Nucleus accumbens (tissue), 56 donors: ENCODE measurements at places on chromosomes 2 and 18.

DNA sequence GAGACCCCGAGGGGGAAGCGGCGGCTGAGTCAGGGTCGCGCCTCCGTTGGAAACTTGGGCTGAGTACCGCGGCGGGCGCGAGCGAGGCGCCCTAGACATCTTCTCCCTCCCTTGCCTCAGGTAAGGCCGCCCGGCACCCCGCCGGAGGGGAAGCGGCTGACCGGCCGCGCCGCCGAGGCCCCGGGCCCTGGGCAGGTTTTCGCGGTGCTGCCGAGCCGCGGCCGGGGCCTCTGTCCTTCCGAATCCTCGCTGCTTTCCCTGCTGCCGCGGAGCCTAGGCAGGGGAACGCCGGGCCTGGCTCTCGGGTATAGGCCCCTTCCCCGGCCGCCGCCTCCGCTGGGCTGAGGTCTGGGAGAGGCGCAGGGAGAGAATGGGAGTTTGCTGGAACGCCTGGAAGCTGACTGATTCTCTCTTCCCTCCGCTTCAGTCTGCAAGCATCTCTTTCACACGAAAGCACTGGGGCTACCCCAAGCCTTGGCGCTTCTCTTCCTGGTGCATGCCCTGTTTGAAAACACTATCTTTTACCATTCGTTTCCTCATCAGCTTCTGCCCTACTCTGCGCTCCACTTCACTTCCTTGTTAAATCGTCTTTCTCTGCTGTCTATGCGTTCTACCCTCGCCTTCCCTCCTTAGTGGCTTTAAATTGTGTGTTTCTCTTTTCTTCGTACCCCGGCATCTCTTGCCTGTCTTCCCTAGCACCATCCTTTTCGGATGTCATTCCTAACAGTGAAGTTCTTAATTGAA lies 652 bp downstream of the PPM1B start:
- peak; percentile 64 for DNase-seq

- no peak for DNase-seq
These were observed 963.7 kb upstream of the CRIM1 start for GRCh38 chr2:35391736-35392442.

DNA sequence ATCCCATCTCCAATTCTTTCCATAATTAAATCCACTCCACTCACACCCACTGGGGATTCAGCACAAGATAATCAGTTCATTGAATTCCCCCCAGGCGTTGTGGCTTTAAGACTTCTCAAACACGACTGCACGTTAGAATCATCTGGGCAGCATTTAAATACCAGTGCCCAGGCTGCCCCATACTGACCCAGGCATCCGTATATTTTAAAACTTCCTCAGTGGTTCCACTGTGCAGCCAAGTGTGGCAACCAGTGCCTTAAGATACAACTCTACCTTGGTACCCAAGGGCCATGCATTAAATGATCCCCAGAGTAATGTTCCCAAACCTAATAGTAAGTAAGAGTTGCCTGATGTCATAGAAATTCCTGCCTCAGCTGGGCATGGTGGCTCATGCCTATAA lies 54.3 kb upstream of the BZW1 start:
- DNase-seq, result no peak

DNA sequence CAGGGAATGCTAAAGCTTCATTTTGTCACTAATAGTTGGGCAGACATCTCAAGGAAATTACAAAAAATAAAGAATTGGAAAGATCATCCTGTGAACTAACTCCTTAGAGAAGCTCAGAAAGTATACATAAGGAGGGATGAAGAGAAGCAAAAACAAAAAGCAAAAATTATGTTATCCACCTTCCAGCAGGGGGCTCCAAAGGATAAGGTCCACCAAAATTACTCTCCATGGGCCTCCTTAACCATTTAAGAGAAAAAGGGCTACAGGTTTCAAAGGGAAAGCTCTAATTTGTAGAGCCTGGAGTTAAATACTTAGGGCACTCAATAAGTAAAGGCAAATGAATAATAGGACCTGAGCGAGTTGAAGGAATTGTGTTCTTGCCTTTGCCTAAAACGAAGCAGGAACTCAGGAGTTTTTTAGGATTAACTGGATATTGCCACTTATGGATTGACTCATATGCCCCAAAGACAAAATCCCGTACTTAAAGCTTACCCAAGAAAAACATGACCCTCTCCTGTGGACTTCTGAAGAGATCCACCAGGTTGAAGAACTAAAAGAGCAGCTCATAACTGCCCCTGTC lies 1167.9 kb downstream of the DSC3 start:
- DNase-seq, result no peak

DNA sequence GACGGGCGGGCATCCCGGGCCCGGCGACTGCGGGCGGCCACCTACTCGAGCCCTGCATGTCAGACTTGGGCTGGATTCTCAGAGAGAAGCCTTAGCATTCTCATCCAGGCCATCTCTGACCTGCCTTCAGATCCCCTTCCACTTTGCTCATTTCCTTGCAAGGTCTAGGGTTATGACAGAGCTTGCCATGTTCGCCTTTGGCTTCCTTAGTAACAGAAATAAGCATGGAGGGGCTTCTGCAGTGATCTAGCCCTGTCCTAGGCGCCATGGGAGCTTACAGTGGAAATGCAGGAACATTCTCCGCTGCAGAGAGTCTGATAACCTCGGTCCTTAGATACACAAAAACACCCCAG lies 632 bp upstream of the ACVR1 start:
- DNase-seq, result no peak

DNA sequence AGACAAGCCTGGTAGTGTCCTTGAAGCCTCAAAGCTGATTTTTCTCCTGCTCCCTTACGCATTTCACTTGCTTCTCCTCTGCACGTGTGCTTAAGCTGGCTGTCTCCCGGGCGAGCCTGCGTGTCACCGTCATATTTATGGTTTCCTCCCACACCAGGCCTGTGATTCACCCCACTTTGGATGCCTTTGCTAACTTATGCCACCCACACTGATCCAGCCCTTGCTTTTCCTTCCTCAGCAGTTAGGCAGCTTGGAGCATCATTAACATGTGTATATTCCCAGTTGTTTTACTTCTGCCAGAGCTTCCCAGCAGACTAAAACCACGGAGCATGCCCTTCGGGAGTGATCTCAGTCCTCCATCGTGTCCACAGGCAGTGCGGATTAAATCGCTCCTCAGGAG lies 2.2 kb downstream of the ST3GAL5 start:
- peak; percentile 39 for DNase-seq

GRCh38 chr18:966759-967576 lies 62.3 kb downstream of the ADCYAP1 start:
- no peak for DNase-seq

- no peak for DNase-seq
These were observed 17.3 kb downstream of the ADRA2B start for GRCh38 chr2:96098900-96099590.

- DNase-seq, result no peak
These were observed 57.3 kb downstream of the VIT start for GRCh38 chr2:36753706-36754221.

DNA sequence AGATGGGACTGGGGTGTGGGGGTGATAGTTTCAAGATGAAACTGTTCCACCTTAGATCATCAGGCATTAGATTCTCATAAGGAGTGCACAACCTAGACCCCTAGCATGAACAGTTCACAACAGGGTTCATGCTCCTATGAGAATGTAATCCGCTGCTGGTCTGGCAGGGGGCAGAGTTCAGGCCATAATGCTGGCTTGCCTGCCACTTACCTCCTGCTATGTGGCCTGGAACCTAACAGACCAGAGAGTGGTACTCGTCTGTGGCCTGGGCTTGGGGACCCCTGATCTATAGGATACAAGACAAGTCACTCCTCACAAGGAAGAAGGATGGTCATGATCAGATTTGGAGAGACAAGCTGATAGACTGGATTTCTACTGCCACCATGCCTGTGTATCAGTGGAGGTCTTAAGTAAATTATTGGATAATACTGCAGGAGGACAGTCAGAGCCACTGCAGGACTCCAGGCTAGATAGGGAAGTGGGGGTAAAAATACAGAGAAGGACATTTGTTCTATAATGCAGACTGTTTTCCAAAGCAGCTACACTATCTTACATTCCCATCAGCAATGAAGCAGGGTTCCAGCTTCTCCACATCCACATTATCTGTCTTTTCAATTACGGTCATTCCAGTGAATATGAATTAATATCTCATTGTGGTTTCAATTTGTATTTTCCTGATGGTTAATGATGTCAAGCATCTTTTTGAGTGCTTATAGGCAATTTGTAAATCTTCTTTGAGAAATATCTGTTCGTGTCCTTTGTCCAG lies 28.8 kb upstream of the APOB start:
- DNase-seq, result no peak

GRCh38 chr18:3605954-3606443 lies 156.0 kb downstream of the TGIF1 start:
- no peak for DNase-seq

DNA sequence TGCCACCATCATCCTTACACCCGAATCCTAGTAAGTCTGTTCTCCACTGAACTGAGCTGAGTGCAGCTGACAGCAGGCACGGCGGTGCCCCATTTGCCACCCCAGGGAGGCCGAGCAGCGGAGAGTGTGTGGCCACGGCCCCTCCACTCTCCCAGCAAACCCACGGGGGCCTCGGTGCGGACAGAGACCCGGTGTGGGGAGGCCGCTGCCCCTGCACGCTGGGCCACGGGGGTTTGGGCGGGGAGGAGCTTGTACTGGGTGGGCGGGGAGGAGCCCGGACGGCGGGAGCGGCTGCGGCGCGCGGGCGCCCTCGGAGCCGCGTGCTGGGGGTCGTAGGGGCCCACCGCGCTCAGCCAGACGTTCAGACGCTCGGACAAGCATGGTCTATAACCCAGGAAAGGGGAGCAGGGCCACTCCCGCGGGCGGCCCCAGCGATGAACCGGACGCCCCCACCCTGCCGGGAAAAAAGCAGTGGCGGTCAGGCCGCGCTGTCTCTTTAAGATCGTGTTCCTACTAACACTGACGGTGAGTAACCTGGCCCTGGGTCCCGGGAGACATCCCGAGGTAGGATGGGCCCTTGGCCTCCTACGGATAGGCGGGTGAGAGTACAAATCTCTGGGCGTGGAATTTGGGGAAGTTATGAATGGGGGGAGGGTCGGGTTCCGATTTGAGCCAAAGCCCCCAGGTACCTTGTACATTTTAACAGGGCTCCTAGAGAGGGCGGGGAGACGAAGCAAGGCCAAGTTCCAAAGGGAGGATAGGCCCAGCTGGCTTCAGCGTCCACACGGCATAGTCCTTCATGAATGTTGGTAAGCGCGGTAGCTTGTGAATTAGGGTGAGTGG lies at the start of gene ITPRIPL1:
Gene ITPRIPL1 (plus strand): TSS at position 277 of the 843 bp plus-strand sequence. CDS start 523 bp downstream, at position 800.
- no peak for DNase-seq

- no peak for DNase-seq
These were observed 15.2 kb downstream of the R3HDM1 start for GRCh38 chr2:135546436-135546835.

DNA sequence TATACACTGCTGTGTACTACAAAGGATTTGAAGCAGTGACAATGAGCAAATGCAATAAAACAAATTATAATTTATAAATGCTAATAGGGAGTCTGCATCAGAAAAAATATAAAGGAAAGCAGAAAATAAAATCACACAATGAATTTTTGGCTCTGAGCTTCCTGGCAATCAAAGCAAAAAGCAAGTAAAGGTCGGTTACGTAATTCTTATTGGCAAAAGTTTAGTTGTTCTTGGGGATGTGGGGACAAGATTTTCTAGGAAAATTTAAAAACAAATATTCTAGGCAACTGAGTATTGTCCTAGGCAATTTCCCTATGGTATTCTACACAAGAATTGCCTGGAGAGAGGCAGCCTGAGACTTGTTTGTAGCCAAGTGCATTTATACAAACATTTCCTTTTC lies 1.8 kb downstream of the ORC2 start:
- DNase-seq, result no peak
